ENCODE measurements at places on chromosomes 12 and 14. TPM values are rescaled to one million over a fixed set of nuclear protein-coding genes. Genes with fewer than 3 reads are reported as not detected.

SLC16A7 gene
- total RNA-seq, result 14.5 TPM

CLEC9A gene
- total RNA-seq, result not detected

DNA sequence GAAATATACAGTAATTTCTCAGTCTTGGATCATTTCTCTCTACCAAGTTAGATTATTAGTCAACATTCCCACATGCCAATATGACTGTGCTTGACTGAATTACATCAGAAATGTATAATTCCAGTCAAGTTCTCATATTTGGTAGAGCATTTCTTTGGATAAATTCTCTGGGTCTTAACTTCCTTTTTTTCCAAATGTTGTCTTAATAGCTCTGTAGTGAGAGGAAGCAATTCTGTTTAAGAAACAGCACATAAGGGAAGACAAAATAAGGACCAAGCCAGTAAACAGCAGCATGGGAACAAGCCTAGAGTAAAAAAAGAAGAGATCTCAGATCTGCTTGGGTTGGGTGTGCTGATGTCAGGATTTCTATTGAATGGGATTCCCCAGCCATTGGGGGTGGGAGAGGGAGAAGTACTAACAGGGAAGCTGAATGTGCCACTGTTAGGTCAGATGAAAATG, 14.2 kb upstream of the DYRK2 start:
- no peak for DNase-seq

- no peak for DNase-seq
Observed at GRCh38 chr12:273382-273781, 10.7 kb upstream of the SLC6A13 start.

GRCh38 chr12:10453156-10453555, at the start of gene KLRC1:
TSS of gene KLRC1 (minus strand) at chr12:10453377. CDS start at chr12:10451156, 2,221 bp downstream.
- no peak for DNase-seq

ERH gene
- 98.0 TPM for total RNA-seq

SLC2A3 gene
- total RNA-seq, result 28.2 TPM

PZP gene
- total RNA-seq, result 0.80 TPM

DNA sequence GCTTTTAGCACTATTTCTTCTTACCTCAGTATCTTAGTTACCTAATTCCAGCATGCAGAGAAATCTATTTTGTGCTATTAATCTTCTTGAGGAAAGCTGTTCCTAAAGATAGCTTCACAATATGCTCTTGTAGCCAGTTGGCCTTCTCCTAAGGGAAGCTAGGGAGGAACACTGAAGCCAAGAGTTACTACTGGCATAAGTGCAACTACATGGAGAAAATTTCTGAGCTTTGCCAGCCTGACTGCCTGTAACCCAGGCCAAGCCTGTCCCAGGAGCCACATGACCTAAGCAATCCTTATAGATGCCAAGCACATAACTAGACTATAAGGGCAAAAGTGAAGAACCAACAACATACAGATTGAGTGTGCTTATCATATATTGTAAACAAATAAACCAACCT, 890.2 kb downstream of the FLRT2 start:
- no peak for DNase-seq

DNA sequence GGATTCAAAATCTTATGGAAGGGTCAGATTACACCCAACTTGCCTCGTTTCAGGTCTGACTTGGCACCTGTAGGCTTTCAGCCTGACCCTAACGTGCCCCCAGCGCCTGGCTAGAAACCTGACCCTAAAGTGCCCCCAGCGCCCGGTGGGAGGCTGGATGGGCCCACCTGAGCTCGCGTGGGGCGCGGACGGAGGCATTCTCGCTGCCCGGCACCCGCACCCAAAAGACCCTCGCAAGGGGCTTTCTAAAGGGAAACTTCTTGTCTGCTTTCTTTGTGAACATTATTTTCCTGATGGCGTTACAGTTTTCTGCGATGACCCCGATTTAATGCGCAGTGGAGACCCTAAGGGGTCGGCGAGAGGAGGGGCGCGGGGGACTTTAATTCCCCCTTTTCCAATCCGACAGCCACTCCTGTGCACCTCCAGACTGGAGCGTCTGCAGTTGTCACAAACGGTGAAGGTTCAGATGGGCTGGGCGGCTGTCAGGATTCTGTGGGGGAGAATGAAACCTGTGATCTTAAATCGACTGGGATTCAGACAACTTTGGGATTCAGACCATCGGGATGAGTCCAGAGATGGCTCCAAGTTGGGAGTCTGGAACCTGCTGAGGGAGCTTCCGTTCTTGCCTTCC, 751 bp upstream of the HRK start:
- no peak for DNase-seq
